ENCODE measurements at places on chromosomes 1 and 21.

DNA sequence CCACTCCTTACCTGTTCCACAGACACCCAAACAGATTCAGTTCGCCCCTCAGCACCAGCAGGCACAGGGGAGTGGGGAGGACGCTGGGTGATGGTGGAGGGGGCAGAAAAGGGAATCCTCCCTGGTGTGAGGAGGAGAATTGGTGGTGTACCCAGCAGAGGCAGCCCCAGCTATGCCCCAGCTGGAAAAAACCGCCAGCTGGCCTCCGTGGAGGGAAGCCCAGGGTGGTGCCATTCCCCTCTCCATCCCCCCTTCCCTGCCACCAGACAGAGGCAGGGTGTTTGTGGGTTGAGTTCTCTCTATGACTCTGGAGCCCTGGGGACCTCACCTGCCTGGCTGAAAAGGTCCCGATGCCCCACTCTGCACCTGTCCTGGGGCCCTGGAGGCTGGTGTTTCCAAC, 27.9 kb downstream of the OPTC start:
- no peak for DNase-seq

GRCh38 chr1:247296599-247297180, 35.0 kb downstream of the ZNF496 start:
- no peak for DNase-seq

GRCh38 chr1:103220631-103221041, 112.3 kb upstream of the COL11A1 start:
- no peak for DNase-seq

GRCh38 chr1:61254634-61255357, 172.4 kb downstream of the NFIA start:
- no peak for DNase-seq

DNA sequence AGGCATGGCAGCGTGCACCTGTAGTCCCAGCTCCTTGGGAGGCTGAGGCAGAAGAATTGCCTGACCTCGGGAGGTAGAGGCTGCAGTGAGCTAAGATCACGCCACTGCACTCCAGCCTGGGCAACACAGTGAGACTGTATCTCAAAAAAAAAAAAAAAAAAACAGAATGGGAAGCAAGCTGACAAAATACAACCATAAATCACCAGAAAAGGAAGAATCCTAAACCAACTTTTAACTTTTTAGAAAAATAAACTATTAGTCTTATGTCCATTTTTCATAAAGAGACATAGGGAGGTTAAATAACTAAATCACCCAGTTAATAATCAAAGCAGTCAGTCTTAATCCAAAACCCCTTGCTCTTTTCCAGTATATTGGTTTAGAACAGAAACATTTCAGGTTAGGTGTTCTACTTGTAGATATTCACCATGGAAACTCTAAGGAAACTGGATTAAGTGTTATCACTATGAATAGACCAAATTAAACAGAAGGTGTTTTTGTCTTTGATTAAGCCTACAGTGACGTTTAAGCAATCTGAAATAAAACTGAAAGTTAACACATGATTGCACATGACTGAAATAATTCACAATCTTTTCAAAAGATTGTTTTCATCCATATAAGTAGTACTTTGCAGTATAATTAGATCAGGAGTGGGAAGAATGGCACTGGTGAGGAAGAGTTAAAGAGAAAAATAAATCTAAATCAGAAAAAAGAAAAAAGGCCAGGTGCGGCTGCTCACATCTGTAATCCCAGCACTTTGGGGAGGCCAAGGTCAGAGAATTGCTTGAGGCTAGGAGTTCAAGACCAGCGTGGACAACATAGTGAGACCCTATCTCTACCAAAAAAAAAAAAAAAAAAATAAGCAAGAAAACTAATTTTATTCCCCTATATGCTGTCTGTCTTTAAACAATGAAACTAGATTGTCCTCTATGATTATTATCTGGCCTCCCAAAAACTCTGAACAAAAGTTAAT, 9.6 kb downstream of the CDC42BPA start:
- DNase-seq, result no peak

DNA sequence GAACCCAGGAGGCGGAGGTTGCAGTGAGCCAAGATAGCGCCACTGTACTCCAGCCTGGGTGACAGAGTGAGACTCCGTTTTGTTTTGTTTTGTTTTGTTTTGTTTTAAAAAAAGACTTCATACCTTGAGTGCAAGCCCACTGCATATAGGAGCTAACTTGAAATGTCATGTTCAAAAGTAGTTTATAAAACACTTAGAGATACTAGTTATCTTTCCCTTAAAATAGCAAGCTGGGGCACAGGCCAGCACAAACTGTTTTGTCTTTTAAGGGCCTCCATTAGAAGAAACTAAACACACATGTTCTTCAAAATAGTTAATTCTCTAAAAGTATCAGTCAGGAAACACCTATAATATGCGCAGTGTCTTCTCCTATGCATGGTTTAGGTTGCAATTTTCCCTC, 505.1 kb upstream of the TMPRSS15 start:
- DNase-seq, result no peak

GRCh38 chr1:62728963-62729362, 40.8 kb upstream of the DOCK7 start:
- DNase-seq, result no peak

GRCh38 chr1:11059155-11059967, 457 bp downstream of the SRM start:
- no peak for DNase-seq

DNA sequence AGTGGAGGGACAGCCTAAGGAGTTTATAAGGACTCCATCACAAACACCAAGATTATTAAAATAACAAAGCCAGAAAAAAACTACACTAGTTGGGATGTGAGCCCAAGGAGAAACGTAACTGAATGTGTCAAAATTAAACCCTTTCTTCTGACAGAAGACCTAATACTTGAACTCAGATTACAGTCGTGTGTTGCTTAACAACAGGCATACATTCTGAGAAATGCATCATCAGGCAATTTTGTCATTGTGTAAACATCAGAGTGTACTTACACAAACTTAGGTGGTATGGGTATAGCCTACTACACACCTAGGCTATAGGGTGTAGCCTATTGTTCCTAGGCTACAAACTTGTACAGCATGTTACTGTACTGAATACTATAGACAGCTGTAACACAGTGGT, 23.4 kb downstream of the DSTYK start:
- DNase-seq, result no peak

DNA sequence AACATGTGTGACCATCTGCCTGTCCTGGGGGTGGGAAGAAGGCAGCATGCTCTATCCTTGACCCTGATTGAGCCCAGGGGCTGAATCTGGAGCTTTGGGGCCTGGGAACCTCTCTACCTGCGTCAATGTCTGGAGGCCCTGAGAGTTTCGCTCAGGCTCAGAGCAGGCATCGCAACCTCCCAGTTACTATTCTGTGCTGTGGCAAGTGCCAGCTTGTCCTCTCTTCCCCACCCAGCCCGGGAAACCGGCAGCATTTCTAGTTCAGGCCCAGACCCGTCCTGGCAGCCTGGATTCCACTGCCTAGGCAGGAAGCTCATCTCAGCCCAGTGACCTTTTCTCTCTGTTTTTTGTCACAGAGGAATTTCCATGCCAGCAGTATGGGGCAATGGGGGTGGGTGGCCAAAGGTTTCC, 10.0 kb upstream of the IRF6 start:
- no peak for DNase-seq

DNA sequence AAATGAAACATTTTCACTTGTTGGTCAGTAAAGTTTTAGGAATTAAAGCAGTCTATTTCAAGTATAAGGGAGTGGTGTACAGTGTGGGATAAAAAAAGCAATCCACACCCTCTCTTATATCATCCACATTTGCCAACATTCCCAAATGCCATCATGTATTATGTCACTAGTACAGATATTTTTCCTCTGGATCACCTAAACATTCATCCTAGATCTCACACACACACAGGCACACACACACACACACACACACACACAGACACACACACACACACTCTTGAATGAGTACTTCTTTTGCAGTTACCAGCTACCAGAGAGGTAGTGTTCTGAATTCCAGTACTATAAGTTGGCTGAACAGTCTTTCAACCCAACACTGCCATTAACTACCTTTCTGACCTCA, 1369.1 kb upstream of the ADGRL4 start:
- no peak for DNase-seq

DNA sequence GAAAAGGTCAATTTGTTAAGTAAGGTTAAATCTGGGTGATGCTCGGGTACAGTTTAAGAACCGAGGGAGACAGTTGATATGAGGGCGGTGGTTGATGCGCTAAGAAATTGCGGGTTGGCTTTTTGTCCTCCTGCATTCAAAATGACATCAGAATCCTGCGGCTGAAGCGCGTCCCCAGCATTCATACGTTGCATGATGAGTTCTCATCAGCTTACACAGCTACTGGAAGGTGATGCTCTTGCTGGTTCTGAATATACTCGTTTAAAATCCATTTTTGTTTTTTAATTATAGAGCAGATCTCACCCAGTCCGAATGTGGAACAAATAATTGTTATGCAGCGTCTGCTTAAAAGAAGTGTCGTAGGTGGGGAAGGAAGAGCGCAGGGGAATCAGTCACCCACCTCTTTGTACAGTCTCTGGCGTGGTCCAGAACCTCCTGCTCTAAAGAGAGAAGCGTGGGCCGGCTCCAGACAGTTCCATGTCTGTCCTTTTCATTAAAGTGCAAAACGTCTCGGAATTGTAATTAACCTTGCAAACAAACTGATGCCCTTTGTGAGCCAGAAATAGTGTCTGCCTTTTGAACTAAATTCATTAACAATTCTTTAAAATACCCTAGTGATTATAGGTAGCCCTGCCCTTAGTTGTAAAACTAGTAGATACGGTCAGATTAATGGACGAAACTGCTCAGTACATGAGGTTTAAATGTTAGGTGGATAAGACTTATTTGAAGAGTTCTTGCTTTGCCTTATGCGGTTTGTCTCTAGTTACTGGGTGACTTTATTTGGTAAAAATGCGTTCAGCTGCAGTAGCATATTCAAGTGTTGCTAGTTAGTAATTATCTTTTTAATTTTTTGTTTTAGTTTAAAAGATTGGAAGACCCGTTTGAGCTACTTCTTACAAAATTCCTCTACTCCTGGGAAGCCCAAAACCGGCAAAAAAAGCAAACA, 741 bp downstream of the RGS2 start:
- no peak for DNase-seq

DNA sequence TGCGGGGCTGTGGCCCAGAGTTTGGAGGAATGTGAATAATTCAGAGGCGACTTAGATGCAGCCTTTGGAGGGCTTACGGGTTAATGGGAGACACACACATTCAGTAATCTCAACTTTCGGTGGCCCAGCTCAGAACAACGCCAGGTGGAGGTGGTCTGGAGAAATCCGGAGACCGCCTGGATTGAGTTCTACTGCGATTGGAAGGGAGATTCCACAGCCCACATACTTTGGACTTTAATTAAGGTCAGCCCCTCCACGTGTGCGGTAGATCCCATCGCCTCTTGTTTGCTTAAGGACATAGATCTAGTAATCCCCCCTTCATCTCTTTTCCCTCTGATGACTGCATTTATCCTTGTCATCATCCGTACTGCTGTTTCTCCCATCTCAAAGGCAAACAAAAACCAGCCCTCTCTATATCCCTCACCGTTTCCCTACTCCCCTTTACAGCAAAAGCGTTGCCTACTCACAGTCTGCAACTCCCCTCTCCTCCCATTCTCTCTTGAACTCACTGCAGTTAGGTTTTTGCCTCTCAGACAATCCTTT, 720 bp upstream of the BSDC1 start:
- DNase-seq, result no peak

DNA sequence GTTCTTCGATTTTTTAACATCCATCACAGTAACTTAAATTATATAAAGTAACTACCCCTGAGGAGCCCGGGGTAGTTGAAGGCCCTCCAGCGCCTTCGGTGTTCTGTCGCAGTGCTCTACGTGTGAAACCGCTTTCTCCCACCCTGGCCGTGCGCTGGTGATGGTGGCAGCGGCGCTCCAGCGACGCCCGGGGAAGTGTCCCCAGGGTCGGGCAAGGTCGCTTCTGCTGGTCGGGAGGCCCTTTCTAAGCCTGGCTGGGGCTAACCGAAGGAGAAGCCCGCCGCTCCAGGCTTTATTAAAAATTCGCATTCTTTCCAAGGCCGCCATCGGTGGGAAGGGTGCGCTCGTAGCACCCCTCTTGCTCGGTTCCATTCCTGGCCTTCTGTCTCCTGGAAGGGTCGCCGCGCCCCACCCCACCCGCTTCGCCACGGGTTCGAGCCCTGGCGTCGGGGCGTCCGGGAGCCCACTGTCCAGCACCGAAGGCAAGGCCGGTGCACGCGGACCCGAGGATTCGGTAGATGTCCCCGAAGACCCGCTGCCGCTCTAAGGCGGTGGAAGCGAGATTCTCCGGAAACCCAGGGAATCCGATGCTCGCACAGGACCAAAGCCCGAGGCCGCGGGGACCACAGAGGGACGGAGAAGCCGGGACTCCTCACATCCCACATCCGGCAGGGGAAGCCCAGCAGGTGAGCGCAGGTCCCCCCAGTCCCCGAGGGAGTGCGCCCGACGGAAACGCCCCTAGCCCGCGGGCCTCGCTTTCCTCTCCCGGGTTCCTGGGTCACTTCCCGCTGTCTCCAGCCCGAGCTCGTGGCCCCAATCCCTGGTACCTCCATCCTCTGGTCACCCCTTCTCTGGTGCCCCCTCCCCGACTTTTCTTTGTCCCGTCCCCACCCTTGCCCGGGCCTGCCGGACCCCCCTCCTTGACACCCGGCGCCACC, 685 bp upstream of the RIPPLY3 start:
- no peak for DNase-seq

DNA sequence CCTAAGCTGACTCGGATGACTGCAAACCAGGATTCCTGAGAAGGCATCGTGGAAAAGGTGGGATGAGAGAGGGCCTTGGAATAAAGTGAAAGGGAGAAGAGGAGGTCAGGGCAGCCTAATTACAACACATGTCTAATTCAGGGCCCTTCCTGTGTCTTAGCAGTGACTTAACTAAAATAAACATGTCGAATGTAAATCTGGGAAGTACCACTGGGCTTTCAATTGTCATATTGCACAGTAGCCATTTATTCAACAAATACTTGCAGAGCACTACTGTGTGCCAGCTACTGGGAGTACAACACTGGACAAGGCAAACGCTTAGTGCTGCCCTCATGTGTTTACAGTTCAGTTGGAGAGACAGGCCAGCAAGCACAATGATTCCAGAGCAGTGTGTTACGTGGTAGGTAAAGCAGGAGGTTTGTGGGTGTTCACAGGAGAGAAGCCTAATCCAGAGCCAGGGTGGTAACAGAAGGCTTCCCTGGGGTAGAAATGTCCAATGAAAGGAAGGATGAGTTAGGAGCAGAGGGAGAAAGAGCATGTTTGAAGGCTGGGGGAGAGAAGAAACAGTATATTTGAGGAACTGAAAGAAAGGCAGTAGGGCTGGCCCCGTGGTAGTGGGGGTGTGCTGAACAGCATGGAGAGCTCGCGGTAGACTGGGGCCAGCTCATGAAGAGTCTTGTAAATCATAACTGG, 38.0 kb upstream of the RASAL2 start:
- DNase-seq, result peak; percentile 73

- DNase-seq, result no peak
Measured at GRCh38 chr1:246198115-246198816, 308.8 kb downstream of the SMYD3 start.

- no peak for DNase-seq
Measured at GRCh38 chr1:17973694-17974093, 133.9 kb upstream of the IGSF21 start.

All from SIG-M5 (cell line).